ENCODE measurements at places on chromosomes 3 and 15.

DNA sequence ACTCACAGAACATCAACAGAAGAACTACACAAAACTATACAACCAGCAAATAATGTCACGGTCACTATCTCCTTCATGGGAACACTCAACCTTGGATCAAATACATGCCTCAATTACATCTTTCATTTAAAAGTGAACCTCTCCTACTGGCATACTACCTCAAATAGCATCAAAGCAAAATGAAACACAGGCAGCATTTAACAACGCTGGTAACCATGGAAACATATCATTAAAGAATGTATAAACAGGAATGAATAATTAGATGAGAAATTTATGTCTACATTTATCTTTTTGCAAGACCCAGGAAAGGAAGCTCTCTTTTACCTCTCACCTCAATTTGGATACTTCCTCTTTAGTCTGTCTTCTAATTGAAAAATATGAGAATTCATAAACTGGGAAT lies 172.4 kb downstream of the SPATA16 start:
- DNase-seq: no peak

DNA sequence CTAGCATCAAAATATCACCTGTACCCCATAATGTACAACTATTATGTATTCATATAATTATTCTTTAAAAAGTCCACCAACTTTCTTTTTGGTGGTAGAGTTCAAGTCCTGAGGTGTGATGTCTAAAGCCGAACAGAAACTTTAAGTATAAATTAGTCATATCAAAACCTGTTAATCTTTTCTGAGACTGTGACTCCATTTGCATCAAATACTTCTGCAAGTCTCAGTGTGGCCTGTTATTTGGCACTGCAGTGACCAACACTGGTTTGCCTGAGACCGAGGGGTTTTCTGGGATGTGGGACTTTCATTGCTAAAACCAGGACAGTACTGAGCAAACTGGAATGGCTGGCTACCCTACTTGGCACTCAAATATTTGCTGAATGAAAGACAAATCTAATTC lies 7.3 kb downstream of the NGLY1 start:
- DNase-seq: no peak

DNA sequence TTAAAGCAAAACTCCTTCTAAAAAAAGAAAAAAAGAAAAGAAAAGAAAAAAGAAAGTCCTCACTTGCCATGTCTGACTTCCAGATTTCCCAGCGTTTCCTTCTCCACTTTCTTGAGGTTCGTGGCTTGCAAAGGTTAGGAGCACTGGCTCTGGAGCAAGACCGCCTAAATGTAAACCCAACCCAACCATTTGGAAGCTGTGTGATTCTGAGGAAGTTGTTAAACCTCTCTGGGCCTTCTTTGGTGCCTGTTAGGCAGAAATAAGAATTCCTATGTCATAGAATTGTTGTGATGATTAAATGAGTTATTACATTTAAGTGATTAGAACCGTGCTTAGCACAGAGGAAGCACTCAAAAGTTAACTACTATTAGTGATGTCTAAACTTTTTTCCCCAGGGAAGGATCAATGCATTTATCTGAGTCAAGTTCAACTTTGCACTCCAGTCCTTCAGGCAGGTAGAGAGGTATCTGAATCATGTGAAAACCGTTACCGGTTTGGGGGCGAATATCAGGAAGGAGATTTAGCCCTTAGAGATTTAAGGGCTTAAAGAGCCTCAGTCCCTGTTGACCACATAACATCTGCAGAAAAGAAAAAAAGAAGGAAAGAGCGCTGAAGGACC lies 78.3 kb upstream of the HES1 start:
- DNase-seq: no peak

DNA sequence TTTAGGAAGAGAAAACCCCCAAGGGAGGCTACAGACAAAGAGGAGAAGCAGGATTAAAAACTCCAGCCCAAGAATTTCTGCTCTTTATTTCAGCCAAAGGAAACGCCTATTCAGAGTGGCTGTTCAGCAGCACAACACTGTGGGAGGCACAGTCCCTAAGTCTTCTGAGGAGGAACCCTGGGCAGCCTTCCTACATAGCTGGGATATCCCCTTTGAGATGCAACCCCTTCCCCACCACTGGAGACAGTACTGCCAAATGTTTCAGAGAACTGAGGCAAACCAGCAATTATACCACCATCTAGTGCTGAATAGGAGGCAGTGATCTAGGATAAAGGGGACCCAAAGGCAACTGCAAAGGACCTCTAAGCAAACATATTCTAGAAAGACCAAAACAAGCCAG lies 168.1 kb downstream of the VPS13C start:
- DNase-seq: no peak

- no peak for DNase-seq
Observed at GRCh38 chr3:129594409-129594808, 12.1 kb downstream of the PLXND1 start.

GRCh38 chr3:83941990-83942745 lies 1016.6 kb upstream of the CADM2 start:
- no peak for DNase-seq

DNA sequence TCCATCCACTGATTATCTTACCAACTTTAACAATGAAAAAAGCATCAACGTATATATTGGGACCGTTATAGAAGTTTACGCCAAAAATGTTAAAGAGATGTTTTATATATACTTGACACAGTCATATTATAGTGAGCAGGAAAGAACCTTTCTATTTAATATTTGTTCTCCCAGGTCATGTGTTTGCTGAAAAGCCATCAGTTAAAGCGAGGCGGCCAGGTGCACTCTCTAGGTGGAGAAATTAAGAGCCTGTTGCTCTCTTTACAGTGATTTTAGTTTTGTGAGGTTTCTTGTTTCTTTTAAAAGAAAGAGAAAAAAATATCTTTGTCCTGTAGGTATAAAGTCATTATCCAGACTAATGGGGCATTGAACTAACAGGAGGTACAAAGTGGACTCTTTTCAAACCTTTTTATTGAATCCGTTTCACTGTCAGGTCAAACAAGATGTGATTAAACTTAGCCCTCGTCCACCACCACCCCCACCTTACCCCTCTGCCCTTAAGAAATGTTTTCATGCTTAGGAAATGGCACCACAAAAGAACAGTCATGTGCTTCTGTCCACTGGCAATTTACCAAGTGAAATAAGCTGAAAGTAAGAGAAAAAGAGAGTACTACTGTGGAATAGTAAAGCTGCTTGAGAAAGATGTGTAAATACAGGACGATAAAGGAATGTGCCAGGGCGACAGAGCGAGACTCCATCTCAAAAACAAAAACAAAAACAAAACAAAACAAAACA lies 279.9 kb downstream of the PTPRG start:
- no peak for DNase-seq

Data from NCI-H510A (cell line).